ENCODE measurements at places on chromosomes 3 and 15.
A peak's percentile ranks its signal among the peaks of the same experiment; 100 is the strongest.

DNA sequence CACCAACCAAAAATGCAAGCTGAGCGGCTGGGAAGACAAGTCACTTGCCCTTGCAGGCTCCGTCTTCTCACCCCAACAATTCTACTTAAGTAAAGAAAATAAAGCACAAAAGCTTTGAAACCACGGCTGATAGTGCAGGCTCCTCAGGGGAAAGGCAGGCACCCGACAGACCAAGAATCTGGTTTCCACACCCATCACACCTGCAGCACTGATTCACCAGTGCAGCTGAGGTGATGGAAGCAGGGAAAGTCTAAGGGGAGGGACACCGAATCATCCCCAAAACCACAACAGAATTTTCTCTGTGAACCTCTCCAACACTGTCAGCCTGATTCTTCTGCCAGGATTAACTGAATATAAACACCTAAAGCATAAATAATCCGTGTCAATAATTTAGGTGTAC is 62.0 kb upstream of the NSMCE3 start:
- DNase-seq = no peak

GRCh38 chr3:59774634-59775033 is 724.8 kb upstream of the CFAP20DC start:
- DNase-seq = no peak

- DNase-seq = no peak
Measured at GRCh38 chr15:58433597-58434333, 2.0 kb downstream of the LIPC start.

DNA sequence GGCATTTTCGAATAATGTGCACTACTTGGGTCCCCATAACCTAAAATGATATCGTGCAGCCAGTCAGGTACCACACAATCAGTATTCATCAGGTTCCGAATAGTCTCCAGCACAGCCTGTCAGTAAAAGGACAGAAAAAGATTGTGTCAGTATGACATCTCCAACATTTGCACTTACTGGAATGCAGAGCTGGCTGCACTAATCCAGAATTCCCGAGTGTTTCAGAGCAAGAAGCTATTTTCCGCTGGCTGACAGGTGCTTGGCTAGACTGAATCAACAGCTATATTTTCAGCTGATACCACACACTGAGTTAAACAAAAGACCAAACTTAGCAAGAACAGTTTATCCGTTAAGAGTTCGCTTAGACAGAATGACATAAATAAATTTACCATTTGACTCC is 68.8 kb downstream of the AQR start:
- no peak for DNase-seq

- DNase-seq = no peak
Measured at GRCh38 chr15:70504299-70504951, 258.9 kb downstream of the UACA start.

DNA sequence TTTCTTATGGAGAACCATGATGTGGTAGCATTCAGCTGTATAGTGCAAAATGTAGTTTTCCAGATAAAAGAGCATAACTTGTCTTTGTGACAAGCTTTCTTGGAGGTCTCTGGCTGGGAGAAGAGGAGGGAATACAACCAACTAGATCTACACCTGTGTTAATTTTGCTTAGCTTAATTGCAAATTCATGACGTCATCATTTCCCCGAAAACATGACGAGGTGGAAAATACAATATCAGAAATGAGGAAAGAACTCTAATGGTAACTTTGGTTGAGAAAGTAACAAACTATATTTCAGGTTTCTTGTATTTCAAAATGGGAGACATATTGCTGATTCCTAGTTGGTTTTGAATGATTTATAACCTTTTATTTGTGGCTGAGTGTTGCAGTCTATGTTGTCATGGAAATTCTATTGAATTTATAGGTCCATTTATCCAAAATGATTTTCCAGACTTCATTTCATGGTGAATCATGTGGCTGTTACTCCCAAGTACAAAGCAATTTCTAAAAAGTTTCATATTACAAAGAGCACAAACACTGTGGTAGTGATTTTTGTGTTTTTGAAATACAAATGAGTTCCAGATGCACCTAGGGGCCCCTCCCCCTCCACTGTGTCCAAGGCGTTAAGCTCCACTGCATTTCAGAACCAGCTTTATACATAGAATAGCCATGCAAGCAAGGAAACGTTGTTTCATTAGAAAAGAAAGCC is 307.2 kb downstream of the FEZF2 start:
- DNase-seq = no peak

DNA sequence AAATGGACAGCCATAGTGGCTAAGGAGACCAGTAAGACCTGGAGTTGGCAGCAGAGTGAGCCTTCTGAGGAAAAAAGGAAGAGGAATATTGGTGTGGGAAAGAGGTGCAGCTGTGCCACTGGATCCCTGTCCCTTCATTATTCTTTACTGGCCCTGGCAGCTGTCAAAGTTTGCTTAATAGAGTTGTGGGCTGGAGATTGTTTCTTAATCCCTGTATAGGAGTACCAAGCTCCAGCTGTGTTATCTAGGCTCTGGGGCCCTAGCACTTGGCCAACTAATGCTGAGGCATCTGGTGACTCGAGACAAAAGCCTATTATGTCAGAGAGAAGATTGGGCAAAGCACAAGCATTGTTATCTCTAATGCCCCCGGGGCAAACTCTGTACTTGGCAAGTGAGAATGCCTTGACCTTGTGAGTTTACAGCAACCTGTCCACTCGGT is 61.4 kb downstream of the ZNF609 start:
- no peak for DNase-seq

GRCh38 chr3:17872457-17872856 is 130.0 kb upstream of the TBC1D5 start:
- DNase-seq = no peak

GRCh38 chr3:46351646-46352045 is 2.3 kb upstream of the CCR2 start:
- DNase-seq = no peak

GRCh38 chr15:67880651-67881182 is 40.9 kb upstream of the RNU6-1 start:
- no peak for DNase-seq

GRCh38 chr15:42736178-42736792 is 643 bp downstream of the CDAN1 start:
- DNase-seq = peak; percentile 8

DNA sequence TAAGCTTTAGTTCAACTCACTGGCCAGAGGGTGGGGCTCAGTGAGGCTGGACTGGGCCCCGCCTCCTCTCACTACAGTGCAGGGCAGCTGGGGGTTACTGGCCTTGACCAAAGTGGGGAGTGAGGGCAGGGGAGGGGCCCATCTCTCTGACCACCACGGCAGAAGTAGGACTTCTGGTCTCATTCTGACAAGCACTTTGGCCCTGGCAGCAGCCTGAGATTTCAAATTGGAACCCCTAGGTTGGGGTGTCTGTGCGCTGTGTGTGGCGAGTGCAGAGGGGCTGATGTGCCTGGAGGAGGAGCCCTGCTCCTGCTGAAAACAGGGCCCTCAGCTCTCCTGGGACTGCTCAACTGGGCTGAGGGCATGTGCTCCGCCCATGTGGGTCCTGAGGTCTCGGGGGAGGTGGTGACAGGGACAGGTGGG is 60.3 kb upstream of the RPL32 start:
- DNase-seq = no peak

DNA sequence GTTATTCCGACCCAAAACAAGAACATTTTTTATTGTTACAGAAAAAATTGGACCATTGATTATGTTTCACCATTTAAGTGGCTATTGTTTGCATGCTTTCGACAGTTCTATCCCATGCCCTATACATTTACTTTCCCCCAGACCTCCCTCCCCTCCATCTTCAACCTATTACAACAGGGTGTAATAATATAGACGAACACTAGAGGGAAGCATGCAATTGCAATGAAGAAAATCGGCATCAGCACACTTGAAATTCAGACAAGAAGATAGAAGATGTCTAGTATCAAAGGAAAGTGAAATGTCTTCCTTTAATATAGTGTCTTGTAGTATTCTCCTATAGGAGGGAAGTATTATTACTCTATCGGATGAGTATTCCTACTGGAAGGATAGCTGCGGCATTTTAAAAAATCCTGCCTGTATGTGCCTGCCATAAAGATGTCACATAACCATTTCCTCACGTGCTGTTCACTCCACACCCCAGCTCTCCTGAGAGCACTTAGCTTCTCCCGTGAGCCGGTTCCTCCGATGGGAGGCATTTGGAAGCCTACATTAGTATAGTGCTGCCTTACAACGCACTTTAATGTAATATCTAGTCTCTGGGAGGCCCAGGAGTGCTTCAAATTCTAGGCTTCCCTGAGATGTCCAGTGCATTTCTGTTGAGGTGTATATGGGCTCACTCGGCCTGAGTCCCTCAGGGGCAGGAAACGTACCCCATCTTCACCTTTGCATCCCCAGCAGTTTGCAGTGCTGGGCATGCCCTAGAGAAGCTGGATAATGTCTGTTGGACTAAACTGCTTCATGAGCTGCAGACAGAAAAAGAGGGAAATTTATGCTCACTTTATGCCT is 17.8 kb upstream of the ERICH6 start:
- DNase-seq = no peak

DNA sequence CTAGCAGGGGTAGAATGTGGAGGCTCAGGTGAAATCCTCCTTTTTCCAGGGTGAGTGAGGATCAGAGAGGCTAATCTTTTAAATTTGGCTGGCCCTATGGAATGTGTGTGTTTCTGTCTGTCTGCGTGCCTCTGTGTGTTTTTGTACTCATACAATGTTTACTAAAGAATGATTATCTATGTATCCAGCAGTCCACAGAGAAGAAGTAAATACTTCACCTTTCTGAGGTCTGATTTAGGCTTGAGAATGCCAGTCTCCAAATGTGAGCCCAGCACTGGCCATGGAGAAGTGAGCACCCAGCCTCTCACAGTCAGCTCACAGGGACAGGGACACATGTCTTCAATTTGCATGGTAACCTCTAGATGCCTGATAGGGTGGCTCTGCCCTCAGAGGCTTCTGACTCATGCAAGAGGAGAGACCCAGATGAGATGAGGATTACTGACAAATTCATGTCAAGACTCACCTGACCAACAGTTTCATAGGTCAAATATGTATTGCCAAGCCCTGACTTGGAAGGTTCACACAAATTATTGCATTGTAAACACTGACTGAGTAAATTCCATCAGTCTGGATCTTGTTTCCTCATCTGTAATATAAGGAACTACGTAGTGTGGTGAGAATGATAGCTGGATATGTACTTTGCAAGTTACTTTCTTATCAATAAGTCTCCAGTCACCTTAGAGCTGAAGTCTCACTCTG is 31.0 kb downstream of the ENTPD3 start:
- DNase-seq = no peak

DNA sequence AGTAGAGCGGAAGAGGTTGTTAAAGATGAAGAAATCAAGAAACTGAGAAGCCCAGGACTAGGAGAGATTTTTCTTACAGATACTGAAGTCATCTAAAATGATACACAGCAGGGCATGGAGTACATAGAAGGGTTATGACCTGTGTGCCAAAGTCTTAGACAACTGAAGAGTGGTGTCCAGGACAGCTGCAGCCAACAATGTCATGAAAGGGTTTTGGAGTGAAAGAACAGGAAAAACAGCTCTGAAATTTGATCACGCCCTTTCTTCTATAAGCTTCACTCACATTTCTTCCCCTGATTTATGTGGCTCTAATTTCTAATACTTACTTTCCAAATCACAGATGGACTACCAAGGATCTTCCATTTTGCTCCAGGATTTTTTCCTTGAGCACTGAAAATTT is 3.0 kb downstream of the CFAP20DC start:
- DNase-seq = no peak

GRCh38 chr15:61702224-61703020 is 357.8 kb downstream of the VPS13C start:
- no peak for DNase-seq

DNA sequence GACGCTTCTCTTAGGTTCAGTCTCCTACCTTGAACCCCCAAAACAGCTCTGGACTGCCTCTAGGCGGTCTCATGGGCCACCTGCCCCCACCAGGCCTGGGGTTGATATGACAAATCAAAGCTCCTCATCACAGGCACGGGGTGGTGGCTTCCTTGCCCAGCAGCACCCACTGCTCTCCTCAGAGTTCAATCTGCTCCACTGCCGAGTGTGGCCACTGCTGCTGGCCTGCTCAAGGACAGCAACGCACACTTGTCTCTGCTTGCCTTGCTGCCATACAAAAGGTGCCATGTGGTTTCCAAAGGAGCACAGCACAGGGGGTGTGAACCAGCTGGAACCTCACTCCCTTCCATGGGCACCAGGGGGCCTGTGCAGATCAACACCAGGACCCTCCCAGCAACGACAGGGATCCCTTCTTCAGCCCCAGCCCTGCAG is 10.2 kb downstream of the KBTBD13 start:
- DNase-seq = no peak

- no peak for DNase-seq
Measured at GRCh38 chr15:69854521-69855181, 243.1 kb downstream of the TLE3 start.

DNA sequence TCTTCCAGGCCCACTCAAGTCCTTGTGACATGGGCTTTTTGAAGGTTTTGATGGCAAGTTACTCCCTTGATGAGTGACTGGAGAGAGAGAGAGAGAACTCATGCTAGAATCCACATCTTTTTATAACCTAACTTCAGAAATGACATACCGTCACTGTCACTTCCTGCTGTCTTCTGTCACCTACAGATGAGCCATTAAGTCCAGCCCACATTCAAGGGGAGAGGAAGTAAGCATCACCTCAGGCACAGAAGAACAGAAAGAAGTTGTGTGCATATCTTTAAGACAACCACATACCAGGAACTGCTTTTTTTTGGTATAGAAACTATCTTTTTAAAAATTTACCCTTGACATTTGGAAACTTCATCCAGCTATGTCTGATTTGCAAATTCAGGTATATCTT is 16.6 kb upstream of the TXNRD3 start:
- DNase-seq = no peak

DNA sequence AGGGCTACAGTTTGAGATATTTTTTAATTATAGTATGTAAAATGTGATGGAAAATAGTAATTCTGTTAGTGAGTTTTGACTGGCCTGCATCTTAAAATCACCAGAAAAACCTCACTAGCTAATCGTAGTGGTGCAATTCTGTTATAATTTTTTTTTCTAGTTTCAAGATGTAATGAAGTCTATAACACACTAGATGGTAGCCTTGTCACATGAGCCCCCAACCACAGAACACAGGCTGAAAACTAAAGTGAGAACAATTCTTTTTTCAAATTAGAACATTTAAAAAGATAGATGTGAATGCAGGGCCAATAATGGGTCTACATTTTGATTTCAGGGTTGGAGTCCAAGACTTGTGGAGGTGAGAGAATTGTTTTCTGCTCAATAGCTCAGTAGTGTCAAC is 83.3 kb upstream of the KCNH8 start:
- no peak for DNase-seq

- DNase-seq = no peak
Measured at GRCh38 chr3:44106756-44107155, 134.9 kb upstream of the TOPAZ1 start.

Measured in activated T-cell treated with anti-CD3 and anti-CD28 coated beads for 1 hour (primary cell).